NCI-H1105 treated with DMSO at 0.1 percent for 48 hours (cell line): ENCODE measurements at places on chromosomes 12 and 14.

DNA sequence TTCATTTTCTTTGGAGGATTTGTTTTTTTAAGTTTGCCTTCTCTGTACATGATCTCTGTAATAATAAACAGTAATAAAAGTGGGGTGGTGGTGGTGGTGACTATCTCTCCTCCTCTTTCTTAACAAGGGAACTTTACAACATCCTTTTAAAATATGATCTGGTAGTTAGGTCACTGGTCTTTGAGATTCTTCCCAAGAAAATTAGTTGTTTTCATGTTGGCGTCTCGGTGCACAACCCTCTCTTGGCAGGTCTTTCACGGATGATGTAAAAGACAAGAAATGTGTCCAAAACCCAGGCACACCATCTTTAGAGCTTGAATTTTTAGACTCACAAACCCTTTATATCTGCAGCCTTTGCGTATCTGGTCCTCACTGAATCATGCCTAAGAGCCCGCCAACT, 488.5 kb upstream of the TBX3 start:
- no peak for DNase-seq

DNA sequence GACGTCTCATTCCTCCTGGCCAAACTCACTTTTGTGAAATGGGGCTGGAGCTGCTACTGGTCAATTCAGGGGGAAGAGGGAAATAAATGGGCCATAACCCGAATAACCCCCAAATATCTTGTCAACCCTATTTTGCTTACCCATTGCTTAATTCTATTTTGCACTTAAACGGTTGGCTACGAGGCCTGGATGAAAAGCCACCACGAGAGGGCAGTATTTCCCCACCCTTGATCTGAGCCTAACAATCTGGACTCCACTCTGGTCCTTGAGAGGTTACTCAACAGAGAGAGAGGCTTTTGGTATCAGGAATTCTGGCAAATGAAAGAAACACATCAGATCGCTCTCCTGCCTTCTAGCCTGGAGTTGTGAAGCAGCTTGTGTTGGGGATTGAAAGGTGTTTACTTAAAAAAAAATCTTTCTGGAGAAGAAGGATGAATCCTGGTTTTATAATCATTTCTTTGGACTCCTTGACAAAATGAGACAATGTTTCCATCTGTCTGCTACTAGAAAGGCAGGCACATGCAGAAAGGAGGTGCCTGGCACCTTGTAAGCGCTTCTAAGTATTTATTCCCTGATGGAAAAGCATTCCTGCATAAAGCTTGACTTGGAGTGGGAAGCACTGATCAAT, 22.4 kb upstream of the FBXO21 start:
- peak; percentile 81 for DNase-seq

GRCh38 chr12:5827591-5827990, 117.5 kb downstream of the ANO2 start:
- DNase-seq, result no peak

GRCh38 chr14:62824086-62824485, 221.2 kb downstream of the KCNH5 start:
- no peak for DNase-seq

GRCh38 chr14:29391801-29392200, 535.8 kb downstream of the PRKD1 start:
- peak; percentile 6 for DNase-seq

DNA sequence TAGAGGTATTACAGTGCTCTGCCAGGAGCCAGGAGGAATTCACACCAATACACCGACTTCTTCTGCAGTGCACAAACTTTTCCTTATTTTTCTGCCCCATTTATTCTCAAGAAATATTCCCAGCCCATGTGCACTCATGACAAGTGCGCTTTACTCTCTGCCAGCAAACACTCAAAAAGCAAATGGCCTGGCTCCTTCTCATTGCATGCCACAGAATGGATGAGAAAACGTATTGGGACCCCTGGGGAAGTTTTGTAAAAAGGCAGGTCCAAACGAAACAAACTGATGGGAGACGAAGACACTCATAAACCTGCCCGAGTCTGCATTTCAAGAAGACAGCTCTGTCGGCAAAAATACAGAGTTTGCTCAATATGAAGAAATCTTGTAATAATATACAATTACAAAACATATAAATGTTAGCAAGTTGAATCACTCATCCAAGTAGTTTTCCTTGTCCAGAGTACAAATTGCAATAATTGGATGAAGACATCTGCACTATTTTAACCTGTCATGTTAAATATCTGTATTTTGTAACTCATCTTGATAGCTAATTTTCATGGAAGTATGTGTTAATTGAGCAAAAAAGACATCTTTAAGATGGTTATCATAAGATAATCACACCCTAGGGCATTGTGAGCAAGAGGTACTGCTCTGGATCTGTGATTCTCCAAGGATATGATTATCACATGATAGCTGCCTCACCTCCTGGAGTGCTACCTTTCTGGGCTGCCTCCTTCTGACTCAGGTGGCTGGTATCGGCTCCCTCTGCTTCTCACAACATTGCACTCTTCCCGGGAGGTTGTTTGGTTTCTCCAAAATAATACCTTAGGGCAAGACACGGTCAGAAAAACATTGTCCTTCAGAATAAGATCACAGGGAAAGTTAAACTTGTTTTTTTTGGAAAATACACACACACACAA, 260.8 kb upstream of the G2E3 start:
- DNase-seq, result no peak

DNA sequence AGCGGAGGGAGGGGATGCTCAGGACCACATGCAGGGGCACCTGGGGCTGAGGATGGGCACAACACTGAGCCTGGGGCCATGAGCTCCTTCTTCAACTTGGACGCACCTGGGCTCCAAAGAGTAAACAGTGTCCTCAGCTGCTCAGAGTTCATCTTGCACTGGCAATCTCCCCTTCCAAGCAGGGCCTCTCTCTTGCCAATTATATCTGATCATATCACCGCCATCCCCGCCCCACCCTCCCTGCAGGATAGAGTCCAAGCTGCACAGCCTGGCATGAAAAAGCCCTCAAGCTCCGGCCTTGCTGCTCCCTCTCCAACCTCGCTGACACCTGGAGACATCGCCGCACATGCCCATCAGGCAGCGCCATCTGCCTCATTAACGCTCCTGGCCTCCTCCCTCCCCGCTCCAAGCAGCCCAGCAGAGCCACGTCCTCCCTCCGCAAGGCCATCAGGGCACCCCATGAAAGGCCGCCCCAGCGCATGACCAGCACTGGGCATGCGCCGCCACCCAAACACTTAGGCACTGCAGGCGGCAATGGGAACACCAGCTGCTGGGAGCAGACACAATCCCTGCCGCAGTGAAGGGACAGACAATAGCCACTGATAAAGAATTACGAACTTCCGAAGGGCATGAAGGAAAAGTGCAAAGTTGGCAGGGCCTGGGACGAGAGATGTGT, 88.8 kb downstream of the CHGA start:
- peak; percentile 71 for DNase-seq

DNA sequence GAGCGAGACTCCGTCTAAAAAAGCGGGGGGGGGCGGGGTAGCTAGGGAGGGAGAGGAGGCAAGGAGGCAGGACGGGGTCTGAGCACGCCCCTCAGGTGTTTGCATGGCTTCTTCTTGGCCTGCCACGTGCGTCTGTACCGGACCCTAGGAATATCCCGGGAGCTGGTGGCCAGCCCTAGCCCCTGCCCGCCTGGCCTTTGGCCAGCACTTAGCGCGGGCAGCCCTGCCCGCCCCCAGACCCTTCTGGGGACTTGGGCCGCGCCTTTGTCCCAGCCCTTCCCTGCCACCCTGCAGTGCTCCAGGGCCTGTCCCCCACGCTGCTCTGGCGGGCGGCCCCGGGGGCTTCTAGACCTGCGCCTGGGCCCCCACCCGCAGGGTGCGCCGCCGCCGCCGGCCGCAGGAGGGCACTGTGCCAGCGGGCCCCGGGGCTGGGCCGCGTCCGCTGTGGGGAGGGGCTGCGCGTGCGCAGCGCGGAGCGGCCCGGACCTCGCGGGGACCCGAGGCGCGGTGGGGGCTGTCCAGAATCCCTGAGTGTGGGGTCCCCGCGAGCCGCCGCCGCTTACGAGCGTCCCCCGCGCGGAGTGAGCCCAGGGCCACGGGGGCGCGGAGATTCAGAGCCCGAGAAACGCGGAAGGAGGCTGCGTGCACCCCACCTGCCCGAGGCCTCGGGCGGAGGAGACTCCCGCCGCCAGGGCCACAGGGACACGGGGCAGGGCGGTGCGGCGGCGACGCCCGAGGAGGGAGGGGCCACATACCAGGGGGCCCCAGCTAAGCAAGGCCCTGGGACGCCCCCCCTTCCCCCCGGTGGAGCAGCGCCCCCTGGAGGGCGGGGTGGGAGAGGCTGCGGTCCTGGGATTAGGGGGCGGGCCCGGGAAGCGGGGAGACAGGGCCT, 21.0 kb downstream of the SLC25A29 start:
- DNase-seq, result peak; percentile 61

- no peak for DNase-seq
Measured at GRCh38 chr14:99840774-99841305, 47.6 kb downstream of the EML1 start.
